ENCODE measurements at places on chromosomes 13 and 19.

DNA sequence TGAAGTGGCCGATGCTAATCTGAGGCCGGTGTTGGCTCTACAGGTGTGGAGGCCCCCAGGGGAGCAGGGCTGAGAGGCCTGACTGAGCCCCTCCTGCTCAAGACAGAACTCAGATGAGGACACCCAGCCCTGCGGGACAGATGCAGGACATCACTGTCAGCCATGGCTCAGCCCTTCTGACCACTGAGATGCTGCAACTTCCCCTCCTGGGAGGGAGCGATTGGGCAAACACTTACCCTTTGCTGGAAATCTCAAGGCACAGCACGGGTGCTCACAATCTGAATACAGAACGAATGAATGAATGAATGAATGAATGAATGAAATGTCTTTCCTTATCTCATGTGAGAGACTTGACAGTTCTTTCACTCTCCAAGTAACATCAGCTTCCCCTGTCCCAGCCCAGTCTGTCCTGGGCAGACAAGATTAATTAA lies 3.5 kb upstream of the SIGLEC7 start:
- DNase-seq = no peak

GRCh38 chr19:48419158-48419920 lies 25.9 kb downstream of the GRIN2D start:
- peak; percentile 75 for DNase-seq

DNA sequence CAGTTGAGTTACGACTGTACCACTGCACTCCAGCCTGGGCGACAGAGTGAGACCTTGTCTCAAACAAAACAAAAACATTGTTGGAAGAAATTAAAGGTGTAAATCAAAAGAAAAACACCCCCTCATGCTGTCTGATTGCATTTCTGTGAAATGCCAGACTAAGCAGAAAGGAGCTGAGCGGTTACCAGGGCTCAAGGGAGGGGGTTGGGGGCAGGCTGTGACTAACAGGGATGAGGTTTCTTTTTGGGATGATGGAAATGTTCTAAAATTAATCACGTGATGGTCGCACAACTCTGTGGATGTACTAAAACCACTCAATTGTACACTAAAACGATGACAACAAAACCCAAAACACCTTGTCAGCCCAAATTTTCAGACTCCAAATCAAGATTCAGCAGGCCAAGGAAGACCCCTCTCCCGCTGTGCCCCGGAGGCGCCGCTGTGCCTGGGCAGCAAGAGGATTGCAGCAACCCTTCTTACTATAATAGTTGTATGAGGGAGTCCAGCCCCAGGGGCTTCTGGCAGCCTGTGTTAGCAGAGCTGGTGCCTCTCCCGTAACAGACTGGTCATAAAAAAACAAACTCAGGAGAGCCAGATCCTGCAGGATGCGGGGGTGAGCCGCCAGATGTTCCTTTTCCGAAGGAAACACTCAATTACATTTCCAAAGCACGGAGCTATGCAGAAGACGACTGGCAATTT lies 20.9 kb downstream of the CAPS start:
- no peak for DNase-seq

- no peak for DNase-seq
These were observed 8.3 kb upstream of the NANOS3 start for GRCh38 chr19:13868663-13869062.

DNA sequence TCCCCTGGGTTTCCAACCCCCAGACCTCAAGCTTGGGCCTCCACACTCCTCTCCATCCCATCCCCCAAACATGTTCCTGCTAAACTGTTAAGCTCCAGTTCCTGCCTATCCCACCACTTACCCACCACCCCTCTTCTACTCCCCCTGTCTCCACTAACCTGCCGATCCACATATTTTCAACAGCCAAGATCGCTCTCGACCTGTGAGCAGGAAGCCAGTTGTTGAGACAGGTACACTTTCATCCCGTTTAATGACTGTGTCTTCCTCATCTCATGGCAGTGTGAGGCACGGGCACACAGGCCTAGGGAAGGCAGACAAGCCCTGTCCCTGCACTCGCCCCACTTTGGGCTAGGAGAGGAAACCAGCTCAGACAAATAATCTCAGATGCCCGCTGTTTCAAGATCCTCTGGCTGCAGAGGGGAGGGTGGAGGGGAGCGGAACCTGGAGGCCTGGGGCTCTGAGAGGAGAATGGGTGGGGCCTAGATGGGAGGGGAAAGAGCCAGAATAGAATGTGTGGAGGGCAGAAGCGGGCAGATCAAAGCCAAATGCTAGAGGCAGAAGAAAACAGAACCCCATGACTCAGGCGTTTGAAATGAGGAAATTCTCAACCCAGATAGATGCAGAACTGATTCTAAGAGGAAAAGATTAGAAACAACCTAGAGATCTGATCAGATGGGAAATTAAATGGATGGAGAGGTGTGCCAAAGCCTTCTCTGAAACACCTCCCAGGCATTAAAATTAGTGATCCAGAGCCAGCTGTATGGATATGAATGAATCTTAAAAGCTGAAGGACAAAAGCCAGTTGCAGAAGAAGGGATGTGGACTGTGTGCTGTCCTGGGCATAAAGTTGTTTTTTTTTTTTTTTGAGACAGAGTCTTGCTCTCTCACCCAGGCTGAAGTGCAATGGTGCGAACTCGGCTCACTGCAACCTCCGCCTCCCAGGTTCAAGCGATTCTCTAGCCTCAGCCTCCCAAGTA lies 16.9 kb upstream of the CYP2S1 start:
- DNase-seq = no peak

GRCh38 chr19:38617764-38618589 lies at the start of gene MAP4K1:
TSS of gene MAP4K1 (minus strand) at chr19:38617953. CDS start at chr19:38617895, 58 bp downstream.
- DNase-seq = peak; percentile 37

DNA sequence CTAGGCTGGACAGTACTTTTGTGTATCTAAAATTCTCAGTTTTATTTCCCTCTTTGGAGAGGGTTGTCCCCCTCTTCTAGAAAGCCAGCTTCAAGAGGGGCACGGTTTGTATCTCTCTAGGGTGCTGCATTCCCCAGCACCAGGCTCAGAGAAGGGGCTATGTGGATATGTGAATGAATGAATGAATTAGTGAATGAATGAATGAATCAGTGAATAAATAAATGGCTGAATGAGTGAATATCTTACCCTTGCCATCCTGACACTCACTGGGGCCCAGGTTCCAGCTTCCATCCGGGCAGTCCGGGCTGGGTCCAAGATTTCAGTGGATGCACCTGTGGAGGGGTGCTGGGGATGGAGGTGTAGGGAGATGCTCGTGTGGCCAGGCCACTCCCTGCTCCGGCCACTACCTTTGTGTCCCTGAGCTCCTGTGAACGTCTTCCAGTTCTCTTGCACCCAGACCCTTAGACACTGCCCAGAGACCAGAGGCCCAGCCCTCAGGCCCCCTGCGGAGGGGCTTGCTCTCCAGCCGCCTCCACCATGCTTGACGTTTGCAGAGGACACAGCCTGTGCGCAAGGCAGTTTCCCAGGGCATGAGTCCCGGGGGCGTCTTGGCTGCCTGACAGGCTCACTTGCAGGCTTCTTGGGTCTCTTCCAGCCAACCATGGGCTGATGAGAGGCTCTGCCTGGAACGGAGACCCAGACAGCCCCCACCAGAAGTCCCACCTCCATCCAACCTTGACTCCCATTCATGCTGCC lies 2.8 kb upstream of the KCNN1 start:
- DNase-seq = no peak

- peak; percentile 84 for DNase-seq
These were observed 20.0 kb downstream of the XRCC1 start for GRCh38 chr19:43555185-43555770.

DNA sequence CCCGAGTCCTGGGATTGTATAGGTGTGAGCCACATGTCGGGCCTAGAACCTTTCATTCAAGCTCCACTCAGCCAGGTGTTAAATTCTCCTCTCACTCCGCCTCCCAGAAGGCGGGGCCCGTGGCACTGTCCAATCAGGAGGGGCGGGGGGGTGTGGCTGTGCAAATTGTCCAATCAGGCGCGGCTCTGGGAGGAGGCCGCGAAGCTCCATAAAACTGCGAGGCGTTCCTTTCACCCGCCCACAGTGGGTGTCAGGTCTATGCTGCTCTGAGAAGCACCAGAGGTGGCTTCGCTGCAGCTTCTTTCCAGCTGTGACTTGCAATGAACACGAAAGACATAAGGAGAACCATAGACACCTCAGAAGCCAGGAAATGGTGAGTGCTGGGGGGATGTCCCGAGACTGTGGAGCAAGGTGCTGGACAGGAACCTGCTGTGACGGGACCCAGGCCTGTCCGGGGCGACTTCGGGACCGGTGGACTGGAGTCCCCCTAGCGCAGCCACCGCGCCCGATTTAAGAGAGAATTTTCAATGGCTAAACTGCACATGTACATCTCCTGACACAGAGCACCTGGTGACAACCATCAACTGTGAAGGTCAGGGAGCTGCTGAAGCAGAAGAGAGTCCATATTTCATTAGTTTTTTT lies 3.0 kb upstream of the ZNF136 start:
- DNase-seq = no peak

GRCh38 chr19:12244370-12244769 lies 50.3 kb downstream of the ZNF44 start:
- DNase-seq = no peak

DNA sequence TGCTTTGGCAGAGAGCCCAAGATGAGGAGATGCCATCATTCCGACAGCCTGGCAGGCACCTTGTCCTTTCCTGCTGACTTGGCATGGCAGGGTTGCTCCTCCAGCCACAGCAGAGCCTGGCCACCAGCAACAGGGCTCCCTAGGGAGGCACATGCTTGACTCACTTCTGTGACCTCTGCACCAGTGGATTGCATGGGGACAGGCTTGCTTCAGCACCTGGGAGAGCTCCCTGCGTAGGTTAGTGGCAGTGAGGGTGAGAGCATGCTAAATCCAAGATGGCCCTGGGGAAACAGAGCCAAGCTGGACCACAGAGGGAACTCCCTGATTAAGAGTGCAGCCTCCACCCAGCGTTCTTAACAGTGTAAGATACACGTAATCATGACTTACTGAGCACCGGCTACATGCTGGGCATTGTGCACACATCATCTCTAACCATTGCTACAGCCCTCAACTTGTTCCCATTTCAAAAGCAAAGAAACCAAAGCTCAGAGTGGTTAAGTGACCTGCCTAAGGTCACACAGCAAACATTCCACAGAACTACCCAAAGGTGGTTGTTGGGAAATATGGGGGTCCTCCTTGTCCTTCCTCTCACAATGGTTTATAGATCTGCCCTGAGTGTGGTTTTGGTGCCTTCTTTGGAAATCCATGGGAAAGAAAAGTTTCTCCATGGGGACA lies 116.6 kb upstream of the UQCRFS1 start:
- no peak for DNase-seq

- DNase-seq = no peak
These were observed 217.2 kb upstream of the SLC10A2 start for GRCh38 chr13:103283451-103283820.

- no peak for DNase-seq
These were observed 15.1 kb downstream of the PLPP2 start for GRCh38 chr19:275958-276646.

DNA sequence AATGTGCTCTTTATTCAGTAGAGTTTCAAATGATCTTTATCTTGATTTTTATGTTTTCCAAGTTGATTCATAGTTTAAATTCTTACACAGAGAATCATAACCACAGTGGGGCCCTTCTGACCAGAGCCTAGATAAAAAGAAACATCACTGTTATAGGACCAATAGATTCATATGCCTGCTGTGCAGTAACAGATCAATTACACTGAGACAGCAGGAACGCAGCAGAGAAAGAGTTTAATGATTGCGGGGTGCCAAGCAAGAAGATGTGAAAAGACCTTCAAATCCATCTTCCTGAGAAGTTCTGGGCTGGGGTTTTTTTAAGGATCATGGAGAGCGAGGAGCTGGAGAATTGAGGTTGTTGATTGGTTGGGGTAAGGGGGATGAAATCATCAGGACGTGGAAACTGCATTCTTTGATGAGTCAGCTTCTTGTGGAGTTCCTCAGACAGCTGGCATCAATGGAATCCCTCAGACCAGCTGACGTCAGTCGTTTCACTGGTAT lies 346.6 kb downstream of the TBC1D4 start:
- DNase-seq = no peak

- DNase-seq = no peak
These were observed 2.6 kb downstream of the LYPD5 start for GRCh38 chr19:43799502-43800142.

DNA sequence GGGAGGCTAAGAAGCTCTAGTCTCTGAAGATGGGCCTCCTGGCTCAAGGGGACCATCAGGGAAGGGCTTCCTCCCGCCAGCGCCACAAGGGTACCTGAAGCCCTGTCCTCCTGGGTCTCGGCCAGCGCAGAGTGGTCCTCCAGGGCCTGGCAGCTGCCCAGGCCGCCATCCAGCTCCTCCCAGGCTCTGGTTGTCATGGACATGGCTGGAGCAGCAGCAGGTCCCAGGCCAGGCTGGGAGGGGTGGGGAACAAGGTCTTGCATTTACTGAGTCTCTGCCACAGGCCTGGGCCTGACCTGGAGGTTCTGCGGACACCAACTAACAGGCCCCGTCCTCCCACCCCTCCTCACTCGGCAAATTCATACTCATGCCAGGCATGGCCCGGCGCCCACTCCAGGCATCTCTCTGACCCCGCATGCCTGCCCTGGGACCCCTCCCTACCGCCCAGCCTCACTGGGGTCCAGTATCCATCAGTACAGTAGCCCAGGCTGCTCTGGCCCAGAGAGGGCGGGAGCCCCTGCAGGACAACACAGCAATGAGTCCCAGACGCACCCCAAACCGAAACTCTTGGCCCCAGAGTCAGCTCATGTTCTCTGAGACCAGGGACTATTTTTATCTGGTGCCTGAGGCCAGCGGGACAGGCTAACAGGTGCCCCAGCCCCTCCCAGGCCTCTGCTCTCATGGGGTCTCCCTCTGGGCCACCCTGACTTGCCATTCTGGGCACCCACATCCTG lies 938 bp downstream of the JSRP1 start:
- no peak for DNase-seq

GRCh38 chr19:35008891-35009341 lies 8.8 kb downstream of the GRAMD1A start:
- no peak for DNase-seq

DNA sequence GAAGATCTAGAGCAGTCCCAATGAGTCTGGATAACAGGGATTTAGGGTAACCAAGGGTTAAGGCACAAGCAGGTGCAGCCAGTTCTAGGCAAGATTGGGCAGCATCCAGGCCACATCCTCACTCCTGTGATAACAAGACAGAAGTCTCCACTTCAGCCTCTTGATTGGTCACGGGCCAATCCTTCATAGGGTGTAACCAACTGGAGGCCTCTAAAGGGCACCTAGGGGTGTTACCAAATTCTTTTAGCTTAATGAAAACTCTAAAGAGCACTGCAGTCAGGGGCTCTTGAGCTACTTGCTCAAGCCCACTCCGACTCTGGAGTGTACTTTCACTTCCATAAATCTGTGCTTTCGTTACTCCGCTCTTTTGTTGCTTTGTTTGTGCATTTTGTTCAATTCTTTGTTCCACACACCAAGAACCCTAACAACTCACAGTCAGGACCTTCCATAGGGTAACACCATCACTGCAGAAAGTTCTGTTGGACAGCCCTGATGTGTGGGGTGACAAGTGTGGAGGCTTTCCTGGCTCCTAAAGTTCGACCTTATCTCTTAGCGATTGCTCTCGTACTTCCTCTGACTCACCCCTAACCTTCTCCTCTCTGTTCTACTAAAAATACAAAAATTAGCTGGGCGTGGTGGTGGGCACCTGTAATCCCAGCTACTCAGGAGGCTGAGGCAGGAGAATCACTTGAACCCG lies 36.1 kb downstream of the ZSWIM9 start:
- DNase-seq = no peak
